ENCODE measurements at places on chromosomes 2 and 18.

GRCh38 chr2:114864901-114865300, 422.5 kb downstream of the DPP10 start:
- DNase-seq, result no peak

- no peak for DNase-seq
These were observed 231.7 kb upstream of the HS6ST1 start for GRCh38 chr2:128550389-128550788.

DNA sequence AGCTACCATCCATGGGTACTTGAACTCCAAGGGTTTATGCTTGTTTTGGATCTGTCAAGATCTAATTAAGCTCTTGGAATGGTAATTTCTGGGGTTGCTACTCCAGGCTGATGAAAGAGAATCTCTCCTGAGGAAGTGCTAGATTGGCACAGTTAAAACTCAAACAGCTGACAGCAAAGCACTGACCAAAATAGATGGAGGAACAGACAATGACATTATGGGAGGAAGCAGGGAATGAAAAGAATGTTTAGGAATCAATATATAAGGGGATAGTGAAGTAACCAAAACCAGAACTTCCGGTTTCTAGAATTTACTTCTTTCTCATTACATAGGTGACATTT, 6.3 kb downstream of the THUMPD2 start:
- DNase-seq, result no peak

DNA sequence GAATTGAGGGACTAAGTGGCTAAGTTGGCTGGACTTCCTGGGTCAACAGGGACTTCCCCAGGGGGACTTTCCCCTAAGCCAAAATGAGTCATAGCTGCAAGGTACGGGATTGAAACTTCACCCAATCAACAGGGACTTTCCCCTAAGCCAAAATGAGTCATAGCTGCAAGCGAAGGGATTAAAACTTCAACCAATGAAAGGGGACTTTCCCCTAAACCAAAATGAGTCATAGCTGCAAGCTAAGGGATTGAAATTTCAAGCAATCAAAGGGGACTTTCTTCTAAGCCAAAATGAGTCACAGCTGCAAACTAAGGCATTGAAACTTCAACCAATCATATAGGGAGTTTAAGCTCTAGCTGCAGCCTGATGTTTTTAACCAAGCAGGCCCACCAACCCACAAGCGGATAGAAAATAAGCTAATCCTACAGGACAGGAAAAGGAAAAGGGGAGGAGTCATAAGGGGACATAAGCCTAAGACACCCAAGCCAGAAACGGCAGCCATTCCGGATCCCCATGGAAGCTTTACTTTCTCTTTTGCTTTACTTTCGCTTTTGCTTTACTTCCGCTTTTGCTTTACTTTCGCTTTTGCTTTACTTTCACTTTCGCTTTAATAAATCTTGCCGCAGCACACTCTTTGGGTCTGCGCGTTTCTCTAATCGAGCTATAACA, 1375.4 kb upstream of the CELF4 start:
- DNase-seq, result no peak

DNA sequence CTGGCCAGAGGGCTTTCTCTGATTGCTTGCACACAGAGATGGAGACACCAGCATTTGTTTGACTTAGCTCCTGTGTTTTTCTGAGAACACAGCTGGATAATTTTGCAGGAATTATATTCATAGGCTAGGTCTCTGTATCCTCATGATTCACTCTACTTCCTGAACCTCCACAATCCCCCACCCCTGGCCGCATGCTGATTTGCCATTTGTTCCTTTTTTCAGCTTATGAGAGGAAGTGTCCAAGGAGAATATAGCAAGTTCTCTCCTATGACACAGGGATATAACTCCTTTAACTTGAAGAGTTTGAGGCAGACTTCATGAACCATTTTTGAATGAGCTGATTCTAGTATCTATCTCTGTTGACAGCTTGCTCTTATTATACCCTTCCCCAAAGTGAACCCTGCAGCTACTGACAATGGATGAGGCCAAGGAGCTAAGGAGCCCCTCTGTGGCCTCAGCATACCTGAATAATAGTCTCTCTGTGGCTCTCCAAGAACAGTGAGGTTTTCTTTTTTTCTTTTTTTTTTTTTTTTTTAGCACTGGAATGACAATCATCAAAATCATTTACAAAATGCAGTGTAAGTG, 15.4 kb downstream of the CAVIN2 start:
- DNase-seq, result no peak

GRCh38 chr2:169112841-169113240, 43.5 kb downstream of the DHRS9 start:
- DNase-seq, result no peak

Measured in osteocyte (in vitro differentiated cells).